ENCODE measurements at places on chromosomes 12 and 14.
A peak's percentile ranks its signal among the peaks of the same experiment; 100 is the strongest.

- no peak for DNase-seq
These were observed 7.6 kb downstream of the SLC7A8 start for GRCh38 chr14:23175823-23176222.

- DNase-seq = peak; percentile 38
These were observed 536 bp downstream of the VPS29 start for GRCh38 chr12:110501399-110501751.

GRCh38 chr12:54558759-54559158 lies 9.4 kb downstream of the PDE1B start:
- DNase-seq = no peak

GRCh38 chr14:27008187-27008586 lies 410.4 kb upstream of the NOVA1 start:
- DNase-seq = no peak

GRCh38 chr12:117365049-117365616 lies 3.7 kb upstream of the NOS1 start:
- DNase-seq = no peak

DNA sequence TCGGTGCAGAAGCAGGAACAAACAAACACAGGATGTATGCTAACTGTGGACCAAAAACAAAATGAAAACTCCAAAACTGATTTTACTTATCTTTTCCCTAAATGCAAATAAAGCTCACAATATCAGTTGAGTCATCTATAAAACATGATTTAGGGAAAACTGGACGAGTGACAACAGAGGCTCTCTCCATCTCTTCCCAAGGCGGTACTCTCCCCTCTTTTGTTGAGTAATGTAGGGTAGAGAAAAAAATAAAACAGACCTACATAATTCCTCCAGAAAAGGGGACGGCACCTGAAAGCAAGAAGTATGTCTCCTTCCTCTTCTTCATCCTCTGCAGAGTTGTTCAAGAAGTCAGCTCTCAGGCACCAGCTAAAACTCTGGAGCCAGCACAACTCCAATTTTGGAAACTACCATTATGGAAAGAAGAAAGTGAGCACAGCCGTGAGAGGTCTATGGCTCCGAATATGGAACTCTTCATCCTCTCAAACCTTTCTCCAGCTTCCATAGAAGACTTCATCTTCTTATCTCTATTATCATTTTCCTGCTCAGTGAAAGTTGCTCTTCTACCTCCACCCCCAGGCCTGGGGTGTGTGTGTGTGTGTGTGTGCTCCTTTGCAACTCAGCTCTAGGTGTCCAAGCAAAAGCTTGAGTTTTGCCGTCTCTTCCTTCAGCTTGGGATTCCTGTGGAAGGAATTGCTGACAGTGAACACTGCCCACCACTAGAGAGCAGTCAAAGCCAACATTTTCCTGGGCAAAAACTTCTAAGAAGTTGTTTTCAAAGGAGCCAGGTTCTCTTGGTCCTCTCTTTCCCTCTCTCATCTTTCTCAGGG lies 155.4 kb downstream of the DIO2 start:
- peak; percentile 19 for DNase-seq

GRCh38 chr12:104809706-104810385 lies 148.2 kb downstream of the SLC41A2 start:
- DNase-seq = no peak

DNA sequence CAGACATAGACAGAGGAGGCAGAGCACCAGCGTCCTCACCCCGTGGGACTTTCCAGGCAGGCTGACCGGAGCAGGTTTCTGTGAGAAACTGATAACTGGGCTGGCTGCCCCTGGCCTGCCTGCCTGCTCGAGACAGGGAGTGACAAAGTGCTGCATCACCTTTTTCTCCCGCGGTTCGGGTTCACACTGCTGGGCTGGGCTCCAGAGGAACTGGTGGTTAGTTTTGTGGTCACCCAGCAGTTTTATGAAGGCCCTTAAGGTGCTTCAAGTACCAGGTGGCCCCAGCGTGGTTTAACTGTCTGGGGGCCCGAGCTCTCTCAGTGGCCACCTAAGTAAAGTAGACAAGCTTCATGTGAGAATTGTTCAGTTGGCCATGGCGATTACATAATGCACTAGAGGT lies 1073.6 kb downstream of the BCL11B start:
- no peak for DNase-seq

DNA sequence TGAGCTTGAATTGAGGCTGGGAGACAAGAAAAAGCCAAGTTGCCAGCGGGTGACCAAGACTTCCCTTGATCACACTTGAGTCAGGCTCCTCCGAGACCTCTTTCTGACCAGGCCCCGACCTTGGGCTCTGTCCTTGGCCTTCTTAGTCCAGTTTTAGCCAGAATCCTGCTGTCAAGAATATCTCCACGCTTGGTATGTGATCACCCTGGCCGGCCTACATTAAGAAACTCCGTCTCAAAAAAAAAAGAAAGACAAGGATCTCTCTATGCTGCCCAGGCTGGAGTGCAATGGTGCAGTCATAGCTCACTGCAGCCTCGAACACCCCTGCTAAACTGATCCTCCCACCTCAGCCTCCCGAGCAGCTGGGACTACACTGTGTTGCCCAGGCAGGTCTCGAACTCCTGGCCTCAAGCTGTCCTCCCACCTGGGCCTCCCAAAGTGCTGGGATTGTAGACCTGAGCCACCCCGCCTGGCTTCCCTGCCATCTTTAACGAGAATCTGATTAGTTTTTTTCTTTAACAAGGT lies 1.0 kb upstream of the ITPK1 start:
- DNase-seq = no peak

- no peak for DNase-seq
These were observed 185.5 kb downstream of the ETV6 start for GRCh38 chr12:11834931-11835330.

DNA sequence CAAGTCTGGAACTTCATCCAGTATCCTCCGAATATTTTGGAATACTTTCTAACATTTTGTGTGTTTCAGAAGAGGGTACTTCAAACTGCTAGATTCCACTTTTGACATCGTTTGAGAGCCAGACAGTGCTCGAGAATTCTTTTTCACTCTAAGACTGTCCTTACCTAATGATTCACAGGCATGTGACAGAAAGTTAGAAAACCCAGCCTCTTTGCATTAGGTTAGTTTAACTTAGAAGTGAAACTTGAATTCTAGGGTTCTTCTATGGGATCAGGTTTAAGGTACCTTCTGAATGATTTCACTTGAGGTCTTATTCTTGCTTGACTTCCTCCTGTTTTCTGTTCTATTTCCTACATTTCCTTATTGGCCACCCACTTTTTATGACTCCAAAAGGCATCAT lies 431.8 kb downstream of the SLC6A15 start:
- DNase-seq = no peak

GRCh38 chr12:43968736-43969135 lies 132.9 kb downstream of the TMEM117 start:
- no peak for DNase-seq

DNA sequence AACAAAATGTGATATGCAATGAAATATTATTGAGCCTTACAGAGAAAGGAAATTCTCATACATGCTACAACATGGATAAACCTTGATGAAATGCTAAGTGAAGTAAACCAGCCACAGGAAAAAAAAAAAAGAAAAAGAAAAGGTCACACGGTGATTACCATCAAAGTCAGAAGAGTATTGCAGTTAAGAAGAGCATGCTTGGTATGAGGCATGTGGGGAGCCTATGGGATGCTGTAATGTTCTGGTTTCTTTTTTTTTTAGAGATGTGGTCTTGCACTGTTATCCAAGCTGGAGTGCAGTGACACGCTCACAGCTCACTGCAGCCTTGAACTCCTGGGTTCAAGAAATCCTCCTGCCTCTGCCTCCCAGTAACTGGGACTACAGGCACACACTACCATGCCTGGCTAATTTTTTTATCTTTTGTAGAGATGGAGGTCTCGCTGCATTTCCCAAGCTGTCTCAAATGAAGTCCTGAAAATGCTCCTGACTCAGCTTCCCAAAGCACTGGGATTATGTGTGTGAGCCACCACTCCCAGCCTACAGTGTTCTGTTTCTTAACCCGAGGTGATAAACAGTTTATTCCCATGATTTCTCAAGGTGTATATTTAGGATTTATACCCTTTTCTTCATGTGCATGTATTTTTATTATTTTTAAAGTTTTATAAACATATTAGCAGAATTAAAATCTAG lies 96.2 kb downstream of the SEC23A start:
- no peak for DNase-seq

GRCh38 chr12:3049611-3050249 lies 27.4 kb upstream of the TSPAN9 start:
- no peak for DNase-seq

DNA sequence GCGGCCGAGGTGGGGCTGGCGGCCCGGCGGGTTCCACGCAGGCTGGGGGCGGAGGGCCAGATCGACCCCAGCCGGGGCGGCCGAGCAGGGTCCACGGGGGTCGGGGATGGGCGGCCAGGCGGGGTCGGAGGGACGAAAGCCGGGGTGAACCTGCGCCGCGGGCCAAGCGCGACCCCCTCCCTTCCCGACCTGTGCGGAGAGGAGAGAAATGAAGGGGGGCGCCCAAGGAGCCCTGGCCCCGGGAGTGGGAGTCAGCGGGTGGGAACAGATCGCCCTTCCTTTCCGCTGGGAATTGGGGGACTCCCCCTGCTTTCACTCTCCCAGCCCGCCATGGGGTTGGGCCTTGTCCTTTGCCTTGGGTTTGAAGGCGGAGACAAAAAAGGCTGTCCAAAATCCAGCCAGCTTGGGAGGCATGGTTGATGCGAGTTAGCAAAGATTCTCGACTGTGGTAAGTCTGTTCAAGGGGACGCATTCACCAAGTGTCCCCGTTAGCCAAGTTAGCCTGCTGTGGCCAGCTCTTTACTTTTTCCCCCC lies 559 bp upstream of the CKAP4 start:
- peak; percentile 75 for DNase-seq

DNA sequence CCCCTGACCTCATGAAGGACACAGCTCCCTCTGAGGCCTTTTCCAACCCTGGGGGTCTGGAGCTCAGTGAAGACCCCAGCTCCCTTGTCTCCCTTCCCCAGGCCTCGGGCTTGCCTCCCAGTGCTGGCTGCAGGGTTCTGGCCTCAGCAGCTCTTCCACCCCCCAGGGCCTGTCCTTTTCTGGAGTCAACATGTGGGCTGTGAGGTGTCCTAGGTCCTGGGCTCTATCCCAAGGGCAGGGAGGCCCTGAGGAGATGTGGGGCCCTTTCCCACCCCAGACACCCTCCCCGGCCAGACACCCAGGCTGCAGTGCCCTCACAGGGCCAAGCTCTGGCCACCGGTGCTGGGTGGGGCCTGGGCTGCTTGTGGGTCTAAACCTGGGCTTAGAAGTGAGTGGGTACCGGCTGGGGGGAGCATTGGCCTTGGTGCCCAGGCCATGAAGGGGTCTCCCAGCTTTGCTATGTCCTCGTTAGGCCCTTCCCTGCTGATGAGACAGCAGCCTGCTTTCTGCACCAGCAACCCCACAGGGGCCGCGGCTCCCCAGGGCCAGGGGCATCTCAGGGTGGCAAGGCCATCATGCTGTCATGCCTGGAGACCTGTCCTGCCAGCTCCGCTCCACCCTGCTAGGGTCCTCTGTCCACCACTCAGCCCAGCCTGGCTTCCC lies 2.7 kb upstream of the CRIP2 start:
- peak; percentile 54 for DNase-seq

All from left cardiac atrium (tissue), 4 donors.